Stimulated activated CD4-positive, alpha-beta T cell treated with anti-CD3 and anti-CD28 coated beads, Interleukin-15, amount 100 ng/mL, for 48 hours (primary cell): ENCODE measurements at places on chromosomes 11 and 22.

DNA sequence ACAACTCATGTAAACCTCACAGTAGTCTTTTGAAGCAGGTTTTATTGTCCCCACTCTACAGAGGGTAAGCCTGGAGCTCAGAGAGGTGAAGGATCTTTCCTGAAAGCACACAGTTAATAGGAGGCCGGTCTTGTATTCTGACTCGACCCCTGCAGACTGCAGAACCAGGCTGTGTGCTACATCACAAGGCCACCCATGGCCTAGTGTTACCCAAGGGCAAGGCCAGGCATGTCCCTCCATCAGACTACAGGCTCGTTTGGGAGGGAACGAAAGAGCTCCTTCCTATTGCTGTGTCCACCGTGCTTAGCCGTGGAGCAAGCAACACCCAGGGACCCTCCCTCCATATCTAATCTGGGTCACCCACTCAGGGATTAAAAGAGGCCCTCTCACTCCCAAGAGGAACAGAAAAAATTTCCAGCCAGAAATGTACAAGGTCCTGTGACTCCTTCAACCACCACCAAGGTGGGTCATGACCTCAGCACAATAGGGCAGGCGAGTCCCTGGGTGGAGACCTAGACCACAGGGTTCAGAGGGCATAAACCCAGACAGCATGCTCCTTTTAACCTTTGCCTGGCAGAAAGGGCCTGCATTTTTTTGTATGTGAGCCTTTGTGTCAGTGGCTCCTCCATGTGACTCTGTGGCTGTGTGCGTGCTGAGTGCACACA lies 6.3 kb upstream of the SMIM35 start:
- DNase-seq: no peak

- peak; percentile 25 for DNase-seq
Measured at GRCh38 chr11:86688398-86689179, 16.2 kb upstream of the ME3 start.

DNA sequence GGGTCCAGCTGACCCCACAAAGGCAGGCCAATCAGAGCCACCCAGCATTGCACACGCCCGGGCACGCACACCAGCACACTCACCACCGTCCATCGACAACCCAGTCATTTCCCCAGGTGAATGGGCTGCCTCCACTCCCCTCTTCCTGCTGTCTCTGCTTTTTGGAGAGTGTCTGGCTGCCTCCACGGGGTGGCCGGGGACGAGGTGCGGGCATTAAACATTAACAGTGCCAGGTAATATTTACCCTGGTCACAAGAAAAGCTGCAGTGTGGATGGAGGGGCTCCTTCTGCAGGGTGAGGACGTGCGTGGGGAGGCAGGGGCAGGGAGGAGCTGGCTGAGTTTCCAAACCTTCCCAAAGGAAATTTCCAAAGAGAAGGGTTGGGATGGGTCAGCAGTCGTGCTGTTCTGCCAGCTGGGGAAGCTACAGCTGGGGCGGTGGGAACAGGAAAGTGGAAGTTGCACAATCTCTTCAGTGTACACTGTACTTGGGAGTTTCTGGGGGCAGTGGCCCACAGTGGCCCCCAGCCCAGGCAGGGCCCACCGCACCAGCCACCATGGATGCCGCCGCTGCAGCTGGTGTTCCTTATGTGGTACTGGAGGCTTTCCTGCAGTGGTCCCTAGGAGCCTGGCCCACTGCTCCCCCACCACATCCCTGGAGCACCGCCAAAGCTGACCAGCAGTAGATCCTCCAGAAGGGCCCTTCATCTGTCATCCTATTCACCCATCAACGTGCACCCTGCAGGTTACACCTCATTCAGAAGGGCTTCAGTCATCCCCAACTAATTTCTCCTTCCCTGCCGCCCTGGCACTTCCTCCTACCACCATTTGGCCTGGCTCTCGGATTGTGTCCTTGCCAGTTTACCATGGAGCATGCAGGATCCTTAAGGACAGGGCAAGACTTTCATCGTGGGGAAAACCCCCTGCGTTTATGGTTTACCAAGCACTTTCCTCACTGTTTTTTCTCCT lies at the start of gene FXYD2:
TSS of gene FXYD2 (minus strand) at position 174 of the 967 bp plus-strand sequence. CDS start at position 108, 66 bp downstream.
- no peak for DNase-seq

DNA sequence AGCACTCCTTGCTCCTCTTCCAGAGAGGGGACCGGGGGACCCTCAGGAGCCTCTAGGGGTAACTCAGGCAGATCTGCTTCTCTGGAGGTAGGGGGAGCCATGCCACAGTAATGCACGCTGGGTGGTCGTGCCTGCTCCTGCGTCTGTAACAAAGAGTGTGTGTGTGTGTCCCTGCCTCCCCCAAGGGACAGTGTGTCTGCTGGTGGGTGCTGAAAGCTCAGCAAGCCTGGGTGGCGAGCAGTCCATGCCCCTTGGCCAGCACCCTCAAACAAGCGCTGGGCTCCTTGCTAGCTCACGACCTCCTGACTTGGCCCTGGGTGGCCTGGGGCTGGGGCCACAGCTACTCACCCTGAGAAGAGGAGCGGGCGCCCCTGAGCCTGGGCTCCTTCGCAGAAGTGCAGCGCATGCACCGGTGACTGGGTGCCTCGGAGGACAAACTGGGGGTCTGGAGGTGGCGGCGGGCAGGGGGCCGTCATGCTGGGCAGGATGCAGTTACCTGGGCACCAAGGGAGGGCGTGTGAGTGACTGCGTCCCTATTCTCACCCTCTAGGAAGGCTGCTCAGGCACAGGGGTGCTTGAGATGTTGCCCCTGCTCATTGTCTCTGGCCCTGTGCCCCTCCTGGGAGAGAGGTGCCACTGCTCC lies 33.7 kb downstream of the GNB1L start:
- no peak for DNase-seq

- DNase-seq: no peak
Measured at GRCh38 chr11:124315052-124315451, 1.3 kb upstream of the OR8D1 start.

GRCh38 chr22:30514252-30514651 lies 8.8 kb upstream of the SEC14L4 start:
- DNase-seq: no peak

GRCh38 chr11:69539416-69540117 lies 58.1 kb downstream of the LINC01488 start:
- no peak for DNase-seq

- no peak for DNase-seq
Measured at GRCh38 chr11:74447720-74448119, 19.6 kb downstream of the KCNE3 start.

DNA sequence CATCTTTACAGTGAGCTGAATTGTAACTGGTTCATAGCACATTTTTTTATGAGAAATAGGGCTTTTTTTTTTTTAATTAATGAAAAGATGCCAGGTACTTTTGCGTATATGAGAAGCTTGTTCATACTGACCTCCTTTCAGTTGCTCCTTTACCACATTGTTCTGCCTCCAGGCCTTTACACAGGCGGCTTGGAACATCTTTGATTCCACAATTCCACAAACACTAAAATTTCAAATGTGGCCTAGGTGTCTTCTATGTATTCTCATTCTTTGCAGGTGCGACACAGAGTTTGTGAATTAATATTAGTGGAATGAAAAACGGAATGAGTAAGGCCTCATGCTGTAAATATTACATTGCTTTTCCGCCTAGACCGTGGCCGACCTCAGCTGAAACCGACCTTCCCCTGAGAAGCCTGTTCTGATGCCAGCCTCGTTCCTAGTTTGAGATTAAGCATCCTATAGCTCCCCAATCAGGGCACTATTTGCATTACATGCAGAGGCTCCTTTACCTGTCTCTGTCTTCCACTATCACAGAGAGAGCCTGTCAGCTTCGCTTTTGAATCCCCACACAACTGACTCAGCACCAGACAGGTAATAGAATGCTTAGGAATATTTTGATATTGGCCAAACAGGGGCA lies 125.8 kb downstream of the LDLRAD3 start:
- DNase-seq: no peak

GRCh38 chr22:40027191-40028097 lies 32.7 kb downstream of the FAM83F start:
- DNase-seq: no peak
